ENCODE measurements at places on chromosomes 2 and 18. TPM values are rescaled to one million over a fixed set of nuclear protein-coding genes. Genes with fewer than 3 reads are reported as not detected.

Gene NOL4
- 0.09 TPM for polyA plus RNA-seq

Gene SFXN5
- 6.8 TPM for polyA plus RNA-seq

Gene GALNT14
- 2.4 TPM for polyA plus RNA-seq

Gene UGT1A3
- not detected for polyA plus RNA-seq

Gene LYG2
- polyA plus RNA-seq: 0.22 TPM

Gene TUBB8B
- polyA plus RNA-seq: not detected

Gene GPC1
- polyA plus RNA-seq: 97.8 TPM

Gene ASPRV1
- polyA plus RNA-seq: 2.9 TPM

Gene FBXO41
- polyA plus RNA-seq: 0.18 TPM

Gene IL36G
- 0.14 TPM for polyA plus RNA-seq

Gene FAP
- 58.1 TPM for polyA plus RNA-seq

Gene RAB31
- polyA plus RNA-seq: 27.1 TPM

Gene ANKRD44
- polyA plus RNA-seq: 18.1 TPM

Gene TWSG1
- polyA plus RNA-seq: 46.1 TPM

Gene HOXD13
- not detected for polyA plus RNA-seq

Gene MAP3K19
- polyA plus RNA-seq: not detected

Gene HRH4
- polyA plus RNA-seq: 0.08 TPM

Gene DUSP19
- polyA plus RNA-seq: 2.2 TPM

Gene DNAJC5G
- 0.24 TPM for polyA plus RNA-seq

Gene OSBPL6
- 6.2 TPM for polyA plus RNA-seq

Gene IL36B
- not detected for polyA plus RNA-seq

Gene RNU2-63P
- polyA plus RNA-seq: not detected

Gene LONRF2
- polyA plus RNA-seq: 1.5 TPM

Gene PRKAG3
- polyA plus RNA-seq: 32.9 TPM

Gene GREB1L
- polyA plus RNA-seq: 10.6 TPM

Gene DES
- polyA plus RNA-seq: 5,672 TPM

Gene STK39
- polyA plus RNA-seq: 17.1 TPM

Gene REG1B
- polyA plus RNA-seq: not detected

Gene GCG
- polyA plus RNA-seq: 15.6 TPM

Gene ABCB11
- not detected for polyA plus RNA-seq

Gene LRATD1
- 10.0 TPM for polyA plus RNA-seq

Gene ADD2
- polyA plus RNA-seq: 1.8 TPM

Gene ANO7
- polyA plus RNA-seq: 0.83 TPM

Gene CXCR1
- polyA plus RNA-seq: not detected

Gene IL1R2
- polyA plus RNA-seq: not detected

Gene SERPINB12
- 0.53 TPM for polyA plus RNA-seq

Gene SCTR
- polyA plus RNA-seq: 1.5 TPM

Gene RAB6C
- polyA plus RNA-seq: 0.24 TPM

Gene CRYBA2
- polyA plus RNA-seq: not detected

Gene MROH2A
- not detected for polyA plus RNA-seq

Gene TCF4
- polyA plus RNA-seq: 100 TPM

Gene GREB1
- polyA plus RNA-seq: 10.2 TPM

Gene MC4R
- 0.16 TPM for polyA plus RNA-seq

Gene RABL2A
- polyA plus RNA-seq: 16.6 TPM

Gene HOXD8
- polyA plus RNA-seq: 40.0 TPM

Gene CFC1
- polyA plus RNA-seq: not detected

Gene HMSD
- polyA plus RNA-seq: not detected

Gene LRPPRC
- polyA plus RNA-seq: 83.5 TPM

Gene TMSB10
- 1,084 TPM for polyA plus RNA-seq

Gene BOLL
- polyA plus RNA-seq: 1.6 TPM

Gene SLC11A1
- 0.37 TPM for polyA plus RNA-seq

Gene CDH20
- 1.4 TPM for polyA plus RNA-seq

Gene IL1A
- not detected for polyA plus RNA-seq

Gene RAB17
- 4.1 TPM for polyA plus RNA-seq

Gene ATOH8
- 21.1 TPM for polyA plus RNA-seq
